A549 treated with Hydrocortisone at 1 μM for 4 hours (cell line): ENCODE measurements at places on chromosomes 13 and 19. TPM values are rescaled to one million over a fixed set of nuclear protein-coding genes. Genes with fewer than 3 reads are reported as not detected.

Gene KASH5
- total RNA-seq: 0.12 TPM in 1 of 5 replicates, not detected in the others

Gene ESD
- 80.5 to 96.5 TPM (median 87.0 TPM) in 5 replicates for total RNA-seq

Gene CEACAM20
- total RNA-seq: 0.08 to 0.10 TPM in 2 of 5 replicates, not detected in the others

Gene ATP13A1
- total RNA-seq: 27.3 to 32.0 TPM (median 30.7 TPM) in 5 replicates

Gene SMIM24
- 0.80 to 1.4 TPM (median 0.90 TPM) in 5 replicates for total RNA-seq

Gene IL17D
- 0.88 to 1.7 TPM (median 1.3 TPM) in 5 replicates for total RNA-seq

Gene ANGPTL8
- total RNA-seq: not detected in 5 replicates

Gene LRRC63
- total RNA-seq: 0.08 TPM in 1 of 5 replicates, not detected in the others
